Peyer's patch (tissue), 4 donors: ENCODE measurements at places on chromosomes 16 and 17.

DNA sequence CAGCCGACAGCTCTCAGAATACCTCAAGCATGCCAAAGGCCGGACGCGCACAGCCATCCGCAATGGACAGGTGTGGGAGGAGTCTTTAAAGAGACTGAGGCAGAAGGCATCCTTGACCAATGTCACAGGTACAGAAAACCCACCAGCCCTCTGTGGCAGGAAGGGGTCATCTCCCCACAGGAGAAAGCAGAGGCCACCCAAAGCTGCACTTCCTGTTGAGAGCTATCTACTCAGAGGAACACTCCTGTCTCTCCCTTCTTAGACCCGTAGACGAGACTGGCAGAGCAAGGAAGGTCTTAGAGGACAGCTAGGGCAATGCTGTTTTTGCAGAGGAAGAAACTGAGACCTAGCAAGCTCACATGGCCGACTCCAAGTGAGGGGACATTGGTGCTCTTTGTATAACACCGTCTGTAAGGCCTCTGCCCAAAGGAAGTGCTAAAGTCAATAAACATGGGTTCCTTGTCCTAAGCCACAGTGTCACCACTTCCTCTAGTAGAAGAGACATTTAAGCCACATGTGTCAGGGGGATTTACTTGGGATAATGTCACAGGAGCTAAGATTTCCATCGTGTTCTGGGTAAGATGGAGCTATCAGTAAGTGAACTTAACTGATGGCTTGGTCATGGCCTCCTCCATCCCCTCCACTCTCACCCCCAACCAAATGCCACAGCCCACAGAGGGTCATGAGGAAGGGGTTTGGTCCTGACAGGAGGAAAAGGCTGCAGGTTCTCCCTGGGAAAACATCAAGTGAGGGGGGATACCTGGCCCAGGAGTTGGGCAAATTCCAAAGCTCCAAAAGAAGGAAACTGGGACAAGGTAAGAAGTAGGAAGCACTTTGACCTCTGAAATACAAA lies 9.4 kb downstream of the LPO start:
- DNase-seq, result no peak
- H3K4me3 ChIP-seq, result no peak overlapping the region
- H3K4me1 ChIP-seq, result no peaks in the 10 kb centered on the region
- no peaks in the 10 kb centered on the region for H3K27me3 ChIP-seq

DNA sequence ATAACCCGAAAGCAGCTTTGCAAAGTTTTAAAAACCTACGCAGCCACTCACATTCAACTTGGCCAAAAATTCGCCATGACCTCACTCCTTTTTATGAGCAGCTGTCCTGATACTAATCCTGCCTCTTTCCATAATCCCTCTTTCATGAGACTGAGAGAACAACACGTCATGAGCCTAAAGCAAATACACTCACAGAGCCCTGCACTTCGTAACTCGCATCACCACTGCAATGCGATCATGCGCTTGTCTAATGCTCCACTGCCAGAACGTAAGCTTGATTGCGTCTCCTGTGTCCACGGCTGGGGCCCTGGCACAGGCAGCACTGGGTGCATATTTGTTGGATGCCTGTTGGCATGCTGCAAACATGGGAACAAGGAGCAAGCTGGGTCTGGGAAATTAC lies 36.2 kb downstream of the CDRT4 start:
- H3K27ac ChIP-seq, result no peak overlapping the region
- no peaks in the 10 kb centered on the region for H3K27me3 ChIP-seq
- H3K4me3 ChIP-seq, result no peak overlapping the region
- no peak for DNase-seq
- H3K36me3 ChIP-seq, result no peaks in the 10 kb centered on the region

DNA sequence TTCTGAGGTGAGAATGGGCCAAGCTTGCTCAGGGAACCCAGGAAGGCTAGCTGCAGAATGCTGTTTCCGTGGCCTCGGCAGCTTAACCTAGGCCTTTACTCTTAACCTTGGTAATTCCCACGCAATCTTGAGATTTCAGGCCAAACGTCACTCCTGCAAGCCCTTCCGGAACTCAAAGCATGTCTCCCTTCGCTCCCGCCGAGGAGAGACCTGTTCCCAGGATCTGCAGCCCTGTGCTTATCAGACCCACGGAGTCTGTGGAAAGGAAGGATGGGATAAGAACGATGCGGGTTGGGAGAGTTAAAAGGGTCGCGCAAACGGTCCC lies 524 bp upstream of the ZFP3 start:
- DNase-seq, result no peak
- H3K36me3 ChIP-seq, result peaks cover 6% of the 10 kb centered on the region
- H3K4me3 ChIP-seq, result peak overlapping the region; percentile 46
- peak overlapping the region; percentile 91 for H3K27ac ChIP-seq
- no peaks in the 10 kb centered on the region for H3K4me1 ChIP-seq

- H3K4me3 ChIP-seq, result no peak overlapping the region
- no peak for DNase-seq
- H3K27me3 ChIP-seq, result no peaks in the 10 kb centered on the region
- H3K36me3 ChIP-seq, result no peaks in the 10 kb centered on the region
- H3K4me1 ChIP-seq, result peaks cover 17% of the 10 kb centered on the region
These were observed 27.6 kb upstream of the ETV4 start for GRCh38 chr17:43573579-43574321.

GRCh38 chr17:17032131-17032692 lies 10.0 kb upstream of the MPRIP start:
- no peak overlapping the region for H3K4me3 ChIP-seq
- H3K27ac ChIP-seq, result peak overlapping the region; percentile 10
- no peaks in the 10 kb centered on the region for H3K27me3 ChIP-seq
- H3K36me3 ChIP-seq, result no peaks in the 10 kb centered on the region
